Activated naive CD4-positive, alpha-beta T cell treated with anti-CD3 and anti-CD28 coated beads, Interleukin-2, amount 10 ng/mL, durations not matched to agents 7 days and 5 days (primary cell): ENCODE measurements at places on chromosomes 5 and 9.

- no peak overlapping the region for H3K27ac ChIP-seq
- no peaks in the 10 kb centered on the region for H3K36me3 ChIP-seq
- H3K4me1 ChIP-seq = no peaks in the 10 kb centered on the region
- no peak for DNase-seq
- no peak overlapping the region for H3K4me3 ChIP-seq
These were observed 12.0 kb upstream of the RXRA start for GRCh38 chr9:134314039-134314949.

GRCh38 chr5:74275171-74275992 is 365.1 kb downstream of the ENC1 start:
- no peak for DNase-seq
- no peaks in the 10 kb centered on the region for H3K27me3 ChIP-seq
- no peaks in the 10 kb centered on the region for H3K4me1 ChIP-seq
- H3K4me3 ChIP-seq = no peak overlapping the region
- no peaks in the 10 kb centered on the region for H3K36me3 ChIP-seq

GRCh38 chr5:106755066-106755465 is 915.7 kb downstream of the EFNA5 start:
- no peak overlapping the region for H3K4me3 ChIP-seq
- H3K4me1 ChIP-seq = no peaks in the 10 kb centered on the region
- no peaks in the 10 kb centered on the region for H3K36me3 ChIP-seq
- no peak overlapping the region for H3K27ac ChIP-seq

GRCh38 chr5:98060148-98060547 is 713.3 kb upstream of the RGMB start:
- H3K27me3 ChIP-seq = no peaks in the 10 kb centered on the region
- no peaks in the 10 kb centered on the region for H3K36me3 ChIP-seq
- H3K4me3 ChIP-seq = no peak overlapping the region

GRCh38 chr9:112032009-112032408 is 135.4 kb downstream of the UGCG start:
- H3K4me3 ChIP-seq = no peak overlapping the region
- no peak for DNase-seq
- peaks cover 32% of the 10 kb centered on the region for H3K36me3 ChIP-seq
- peaks cover 75% of the 10 kb centered on the region for H3K4me1 ChIP-seq
- H3K27me3 ChIP-seq = peaks cover 20% of the 10 kb centered on the region
- no peak overlapping the region for H3K27ac ChIP-seq

- DNase-seq = no peak
- no peak overlapping the region for H3K27ac ChIP-seq
- peaks cover 5% of the 10 kb centered on the region for H3K4me1 ChIP-seq
- H3K27me3 ChIP-seq = no peaks in the 10 kb centered on the region
- H3K36me3 ChIP-seq = no peaks in the 10 kb centered on the region
These were observed 61.9 kb downstream of the SNX24 start for GRCh38 chr5:122907276-122907675.

DNA sequence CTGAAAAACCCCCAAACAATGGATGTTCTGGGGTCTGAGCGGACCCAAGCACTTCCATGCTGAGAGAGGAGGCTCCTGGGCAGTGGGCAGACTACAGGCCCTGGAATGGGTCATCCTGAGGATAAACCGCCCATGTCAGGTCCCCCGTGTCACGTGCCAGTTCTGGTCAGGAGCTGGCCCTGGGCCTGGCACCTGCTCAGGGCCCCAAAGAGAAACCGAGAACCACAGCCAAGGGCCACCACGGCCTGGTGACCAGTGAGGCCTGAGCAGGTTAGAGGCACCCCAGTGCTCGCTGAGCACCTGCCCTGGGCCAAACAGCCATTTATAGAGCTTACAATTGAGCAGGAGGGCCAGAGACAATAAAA is 15.8 kb downstream of the LMAN2 start:
- DNase-seq = no peak
- peaks cover 18% of the 10 kb centered on the region for H3K4me1 ChIP-seq
- no peak overlapping the region for H3K27ac ChIP-seq
- no peaks in the 10 kb centered on the region for H3K27me3 ChIP-seq
- no peak overlapping the region for H3K4me3 ChIP-seq
- H3K36me3 ChIP-seq = peaks cover 54% of the 10 kb centered on the region

- no peak overlapping the region for H3K27ac ChIP-seq
- no peak overlapping the region for H3K4me3 ChIP-seq
- H3K27me3 ChIP-seq = no peaks in the 10 kb centered on the region
- no peaks in the 10 kb centered on the region for H3K36me3 ChIP-seq
- H3K4me1 ChIP-seq = no peaks in the 10 kb centered on the region
These were observed 219.7 kb downstream of the EFNA5 start for GRCh38 chr5:107451028-107451427.

DNA sequence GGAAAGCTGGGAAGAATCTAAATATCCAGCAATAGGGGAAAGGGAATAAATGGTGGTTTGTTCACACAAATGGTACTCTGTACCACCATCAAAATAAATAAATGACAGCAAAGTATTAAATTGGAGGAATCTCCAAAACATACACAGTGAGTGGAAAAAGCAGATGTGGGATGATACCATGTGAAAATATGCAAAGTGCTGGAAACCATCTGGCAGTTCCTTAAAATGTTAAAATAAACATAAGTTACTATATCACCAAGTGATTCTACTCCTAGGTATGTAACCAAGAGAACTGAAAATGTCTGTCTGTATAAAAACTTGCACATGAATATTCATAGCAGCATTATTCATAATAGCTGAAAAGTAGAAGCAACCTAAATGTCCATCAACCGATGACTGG is 41.9 kb upstream of the TEX48 start:
- DNase-seq = no peak
- peaks cover 63% of the 10 kb centered on the region for H3K4me1 ChIP-seq
- peaks cover 26% of the 10 kb centered on the region for H3K36me3 ChIP-seq
- H3K4me3 ChIP-seq = no peak overlapping the region
- peaks cover 4% of the 10 kb centered on the region for H3K27me3 ChIP-seq

DNA sequence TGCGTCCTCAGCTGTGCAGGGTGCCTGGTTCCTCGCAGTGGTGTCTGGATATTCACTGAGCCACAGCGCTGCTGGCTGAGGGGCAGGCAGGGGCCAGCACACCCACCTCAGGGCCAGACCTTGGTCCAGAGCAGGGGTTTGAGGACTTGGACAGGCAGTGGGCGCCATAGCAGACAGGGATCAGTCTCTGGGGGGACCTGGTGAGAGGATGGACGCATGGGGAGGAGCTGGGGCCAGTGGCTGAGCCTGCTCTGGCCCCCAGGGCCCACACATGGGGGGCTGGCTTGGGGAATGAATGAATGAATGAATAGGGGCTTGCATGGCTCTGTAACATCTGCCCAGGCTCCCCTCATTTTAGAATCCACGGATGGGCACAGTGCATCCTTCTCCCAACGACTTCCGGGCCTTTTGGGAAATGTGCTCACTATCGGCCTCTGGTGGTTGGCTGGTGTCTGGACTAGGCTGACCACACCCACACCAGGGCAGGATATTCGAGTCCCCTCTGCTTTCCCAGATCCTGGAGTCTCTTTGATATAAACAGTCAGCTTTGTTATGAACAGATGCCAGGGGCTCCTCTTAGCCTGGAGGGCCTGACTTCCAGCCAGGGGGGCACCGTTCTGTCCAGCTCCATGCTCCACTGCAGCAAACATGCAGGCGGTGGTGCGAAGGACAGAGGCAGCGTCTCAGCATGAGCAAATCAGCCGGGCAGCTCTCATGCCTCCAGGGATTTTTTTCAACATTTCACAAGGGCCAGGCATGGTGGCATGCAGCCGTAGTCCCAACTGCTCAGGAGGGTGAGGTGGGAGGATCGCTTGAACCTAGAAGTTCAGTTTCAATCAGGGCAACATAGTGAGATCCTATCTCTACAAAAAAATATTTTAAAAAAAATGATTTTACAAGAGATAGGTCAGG is 62.6 kb downstream of the NEK6 start:
- peak; percentile 63 for DNase-seq
- H3K27me3 ChIP-seq = no peaks in the 10 kb centered on the region
- no peak overlapping the region for H3K4me3 ChIP-seq
- H3K4me1 ChIP-seq = peaks cover 8% of the 10 kb centered on the region

- peaks cover 3% of the 10 kb centered on the region for H3K27me3 ChIP-seq
- H3K4me3 ChIP-seq = no peak overlapping the region
- DNase-seq = no peak
These were observed 41.9 kb downstream of the NIM1K start for GRCh38 chr5:43233946-43234345.

DNA sequence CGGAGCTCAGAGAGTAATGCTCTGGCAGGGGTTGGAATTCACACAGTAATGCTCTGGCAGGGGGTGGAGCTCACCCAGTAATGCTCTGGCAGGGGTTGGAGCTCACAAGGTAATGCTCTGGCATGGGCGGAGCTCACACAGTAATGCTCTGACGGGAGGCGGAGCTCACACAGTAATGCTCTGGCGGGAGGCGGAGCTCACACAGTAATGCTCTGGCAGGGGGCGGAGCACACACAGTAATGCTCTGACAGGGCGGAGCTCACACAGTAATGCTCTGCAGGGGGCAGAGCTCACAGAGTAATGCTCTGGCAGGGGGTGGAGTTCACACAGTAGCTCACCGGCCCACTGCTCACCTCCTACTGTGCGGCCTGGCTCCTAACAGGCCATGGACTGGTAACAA is 47.2 kb upstream of the LPCAT1 start:
- H3K27ac ChIP-seq = no peak overlapping the region
- H3K36me3 ChIP-seq = peaks cover 8% of the 10 kb centered on the region
- no peaks in the 10 kb centered on the region for H3K27me3 ChIP-seq
- no peak for DNase-seq

- no peak overlapping the region for H3K27ac ChIP-seq
- no peak for DNase-seq
- peaks cover 26% of the 10 kb centered on the region for H3K4me1 ChIP-seq
- H3K27me3 ChIP-seq = no peaks in the 10 kb centered on the region
- peaks cover 7% of the 10 kb centered on the region for H3K36me3 ChIP-seq
- H3K4me3 ChIP-seq = no peak overlapping the region
These were observed 16.4 kb downstream of the RAD23B start for GRCh38 chr9:107299437-107299836.
